ENCODE measurements at places on chromosomes 4 and X. TPM values are rescaled to one million over a fixed set of nuclear protein-coding genes. Genes with fewer than 3 reads are reported as not detected.
A peak's percentile ranks its signal among the peaks of the same experiment; 100 is the strongest.

EXOC1L gene
- total RNA-seq = not detected

DNA sequence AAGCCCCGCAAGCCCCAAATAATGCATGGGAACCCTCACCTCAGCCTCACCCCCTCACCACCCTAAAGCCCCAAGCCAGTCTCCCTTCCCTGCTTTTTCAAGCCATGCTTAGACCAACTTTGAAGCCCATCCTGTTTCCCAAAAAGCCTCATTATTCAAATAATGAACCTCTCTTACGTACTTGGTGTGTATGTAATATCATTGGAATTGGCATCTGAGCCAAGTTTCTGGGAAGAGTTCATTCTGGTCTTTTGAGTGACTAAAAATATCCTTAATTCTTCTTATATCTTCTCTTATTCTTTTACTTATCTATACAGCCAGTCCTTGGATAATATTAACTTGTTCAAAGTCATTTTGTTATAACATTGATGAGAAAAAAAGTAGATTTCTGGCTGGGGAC, 875.8 kb upstream of the SLIT2 start:
- no peak for DNase-seq
- no peaks in the 10 kb centered on the region for H3K36me3 ChIP-seq
- no peaks in the 10 kb centered on the region for H3K4me1 ChIP-seq
- no peak overlapping the region for H3K27ac ChIP-seq
- H3K27me3 ChIP-seq = no peaks in the 10 kb centered on the region

DNA sequence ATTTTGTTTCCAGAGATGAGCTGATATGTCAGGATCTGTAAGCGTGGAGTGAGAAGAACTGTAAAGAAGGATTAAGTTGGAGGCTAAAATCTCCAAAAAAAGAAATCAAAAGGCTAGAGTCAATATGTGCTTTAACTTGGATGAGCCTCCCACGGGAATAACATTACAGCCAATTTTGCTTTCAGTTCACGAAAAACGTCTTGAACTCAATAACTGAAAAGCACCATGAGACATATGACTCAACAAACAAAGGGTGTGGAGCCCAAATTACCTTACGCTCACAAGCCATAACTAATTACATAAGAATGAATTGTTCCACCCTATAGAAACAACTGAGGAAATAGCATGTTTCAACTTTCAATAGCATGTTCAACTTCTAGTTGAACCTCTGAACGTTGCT, 22.3 kb downstream of the TMPRSS11D start:
- H3K36me3 ChIP-seq = no peaks in the 10 kb centered on the region
- H3K4me1 ChIP-seq = no peaks in the 10 kb centered on the region
- DNase-seq = no peak
- H3K27ac ChIP-seq = no peak overlapping the region
- no peak overlapping the region for H3K4me3 ChIP-seq

OPN1MW3 gene
- total RNA-seq = not detected

SMPX gene
- total RNA-seq = not detected

DNA sequence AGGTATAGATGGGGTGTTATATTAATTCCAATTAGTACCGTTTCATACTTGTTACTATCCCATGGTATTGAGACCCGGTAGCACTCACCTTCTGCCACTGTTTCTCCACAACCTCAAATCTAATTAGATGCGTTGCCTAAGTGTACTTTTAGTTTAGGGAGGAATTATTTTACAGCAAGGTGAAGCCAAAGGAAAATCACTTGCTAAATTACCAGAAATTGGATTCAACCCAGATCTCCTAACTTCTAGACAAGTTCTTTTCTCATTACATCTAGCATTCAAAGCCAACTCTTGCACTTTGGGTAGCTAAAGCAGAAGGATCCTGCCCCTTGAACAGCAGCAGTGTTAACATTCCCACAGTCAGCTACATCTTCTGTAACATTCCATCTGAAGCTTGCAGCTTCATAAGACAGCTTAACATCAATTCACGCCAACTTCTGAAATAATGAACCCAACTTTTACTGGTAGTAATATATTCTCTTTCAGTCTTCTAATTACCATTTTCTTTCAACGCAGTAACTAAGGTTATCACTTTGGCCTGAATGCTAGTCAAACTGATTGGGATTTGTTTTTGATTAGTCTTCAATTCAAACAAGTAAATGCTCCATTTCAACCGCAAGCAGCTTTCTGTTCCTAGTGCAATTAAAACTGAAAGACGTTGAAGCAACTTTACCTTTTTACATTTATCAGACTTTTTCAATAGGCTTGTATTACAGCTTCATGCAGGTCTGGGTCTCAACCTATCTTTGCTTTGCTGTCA, 934 bp upstream of the SEC31A start:
- H3K27ac ChIP-seq = peak overlapping the region; percentile 98
- H3K4me1 ChIP-seq = peaks cover 46% of the 10 kb centered on the region
- peak overlapping the region; percentile 96 for H3K4me3 ChIP-seq
- DNase-seq = no peak
- no peaks in the 10 kb centered on the region for H3K27me3 ChIP-seq
- H3K36me3 ChIP-seq = peaks cover 41% of the 10 kb centered on the region

ZBTB33 gene
- total RNA-seq = 15.3 TPM

Data from activated CD4-positive, alpha-beta T cell treated with anti-CD3 and anti-CD28 coated beads, Interleukin-2, amount 10 ng/mL, durations not matched to agents 7 days and 5 days (primary cell).